ENCODE measurements at places on chromosomes 7 and 10.

DNA sequence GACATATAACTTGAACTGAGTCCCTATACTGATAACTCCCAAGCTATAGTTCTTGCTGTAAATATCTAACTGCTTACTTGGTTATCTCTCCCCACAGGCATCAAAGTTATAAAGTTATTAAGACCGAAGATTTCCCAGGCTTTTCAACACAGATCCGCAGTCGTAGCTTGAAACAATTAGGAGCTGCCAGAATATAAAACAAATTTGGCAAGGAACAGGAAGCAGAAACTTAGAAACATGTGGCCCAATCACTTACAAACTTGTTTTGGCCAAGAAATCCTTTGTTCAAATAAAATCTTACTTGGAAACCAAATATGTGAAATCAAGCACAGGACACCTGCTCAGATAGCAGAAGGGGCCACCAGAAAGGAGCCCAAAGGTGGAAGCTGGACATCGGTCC lies 9.0 kb downstream of the SLC16A12 start:
- no peak for DNase-seq

GRCh38 chr7:1093916-1094508 lies 6.1 kb downstream of the GPER1 start:
- no peak for DNase-seq

DNA sequence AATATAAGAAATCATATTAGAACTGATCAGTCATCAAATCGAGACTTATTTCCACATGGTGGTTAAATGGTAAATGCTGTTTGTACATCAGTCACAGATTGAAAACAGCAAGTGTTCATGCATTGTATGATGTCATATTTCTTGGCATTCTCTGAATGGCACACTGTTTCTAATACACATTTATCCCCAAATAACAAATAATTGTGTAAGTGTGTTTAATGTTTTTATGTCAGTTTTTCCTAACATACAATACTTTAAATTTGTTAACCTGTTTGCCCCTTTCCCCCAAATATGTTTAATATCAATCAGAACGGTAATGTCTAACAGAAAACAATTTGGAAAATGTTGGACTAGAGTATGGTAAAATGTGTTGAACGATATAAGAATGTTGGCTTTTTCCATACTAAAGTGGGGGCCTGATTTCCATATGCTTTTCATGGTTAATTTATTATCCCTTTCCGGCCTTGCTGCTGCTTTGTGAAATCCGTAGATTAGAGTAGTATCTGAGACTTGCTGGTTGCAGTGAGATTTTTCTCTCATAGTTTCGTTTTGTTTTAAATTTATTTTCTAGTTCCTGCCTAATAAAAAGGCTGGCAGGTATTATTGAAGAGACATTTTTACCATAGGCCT lies 23.7 kb downstream of the RAB18 start:
- no peak for DNase-seq

GRCh38 chr7:38368191-38368605 lies 94.8 kb upstream of the TARP start:
- DNase-seq = peak; percentile 40

DNA sequence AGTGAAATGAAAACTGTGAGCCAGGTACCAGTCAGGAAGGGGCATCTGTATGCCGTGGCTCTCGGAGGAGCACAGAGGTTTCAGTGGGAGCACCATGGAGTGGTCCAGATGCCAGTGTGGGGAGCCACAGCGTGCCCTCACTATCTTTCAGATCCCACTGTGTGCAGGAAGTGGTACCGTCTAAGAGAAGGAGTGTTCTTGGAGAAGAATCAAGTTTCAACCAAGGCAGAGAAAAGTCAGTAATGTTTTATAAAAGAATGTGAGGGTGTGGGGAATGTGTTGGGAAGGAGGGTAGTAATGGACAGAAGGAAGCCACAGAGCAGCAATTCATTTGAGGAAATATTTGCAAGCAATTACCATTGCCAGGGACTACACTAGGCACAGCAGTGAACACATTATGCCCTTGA lies 35.6 kb downstream of the PRKAR2B start:
- DNase-seq = no peak

GRCh38 chr10:22317771-22318565 lies 1.8 kb downstream of the COMMD3 start:
- DNase-seq = no peak

DNA sequence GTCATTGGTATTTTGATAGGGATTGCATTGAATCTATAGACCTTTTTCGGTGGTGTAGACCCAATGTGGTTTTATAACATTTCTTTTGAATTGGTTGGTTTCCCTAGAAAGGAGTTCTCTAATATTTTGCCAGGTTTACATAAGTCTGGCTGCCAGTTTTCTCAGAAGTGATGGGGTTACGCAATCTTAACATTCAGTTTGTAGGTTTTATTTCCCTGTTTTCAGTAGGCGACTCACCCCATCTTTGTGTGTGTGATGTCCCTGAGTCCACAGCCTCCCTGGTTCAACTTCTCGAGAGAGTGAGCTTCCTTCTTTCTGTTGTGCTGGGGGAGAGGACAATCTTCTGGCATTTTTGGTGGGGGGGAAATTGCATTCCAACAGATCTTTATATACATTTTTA lies 9.6 kb upstream of the KIF5B start:
- DNase-seq = no peak

Data from NCI-H510A treated with DMSO at 0.1 percent for 48 hours (cell line).